Right kidney (tissue), 9 donors: ENCODE measurements at places on chromosomes 1 and 21.

DNA sequence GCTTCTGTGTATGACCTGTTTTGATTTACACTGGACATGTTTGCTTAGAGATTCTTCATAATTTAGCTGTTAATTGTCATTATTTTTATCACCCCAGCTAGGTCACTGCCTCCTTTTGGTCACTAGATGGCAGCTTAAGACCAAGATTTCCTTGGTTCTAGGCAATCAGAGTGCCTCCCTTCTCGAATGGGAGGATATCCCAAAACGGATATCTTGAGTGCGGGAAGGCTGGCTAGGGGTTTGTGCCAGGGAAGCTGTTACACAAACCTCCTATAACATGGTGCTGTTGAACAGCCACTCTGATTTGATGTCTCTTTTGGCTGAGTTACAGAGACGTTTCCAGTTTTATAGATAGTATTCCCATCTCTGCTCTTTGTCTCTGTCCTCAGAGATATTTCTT, 283.5 kb downstream of the S1PR1 start:
- DNase-seq, result peak; percentile 27

GRCh38 chr21:36705679-36706481, 7.0 kb downstream of the SIM2 start:
- peak; percentile 65 for DNase-seq

DNA sequence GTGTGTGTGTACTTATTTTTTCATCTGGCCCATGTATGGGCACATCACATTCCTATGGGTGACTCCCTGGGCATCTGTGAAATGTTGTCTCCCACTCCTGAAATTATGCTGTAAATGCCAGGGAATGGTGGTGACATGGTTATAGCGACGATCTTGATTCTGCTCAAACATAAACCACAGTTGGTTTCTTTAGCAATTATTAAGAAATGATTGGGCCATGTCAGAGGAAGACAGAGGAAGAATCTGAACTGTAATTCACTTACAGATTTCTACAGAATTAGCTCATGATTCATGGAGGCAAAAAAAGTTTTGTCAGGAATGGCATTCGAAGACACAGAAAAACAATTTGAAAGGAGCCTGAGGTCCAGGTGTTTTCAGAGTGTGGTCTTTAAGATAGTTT, 25.8 kb upstream of the KCNE1 start:
- DNase-seq, result no peak

GRCh38 chr1:192802406-192802805, 6.4 kb upstream of the RGS2 start:
- no peak for DNase-seq

- DNase-seq, result no peak
Observed at GRCh38 chr21:44574457-44575306, 1.2 kb downstream of the KRTAP10-4 start.

GRCh38 chr1:170776252-170776651, 112.3 kb downstream of the PRRX1 start:
- no peak for DNase-seq

DNA sequence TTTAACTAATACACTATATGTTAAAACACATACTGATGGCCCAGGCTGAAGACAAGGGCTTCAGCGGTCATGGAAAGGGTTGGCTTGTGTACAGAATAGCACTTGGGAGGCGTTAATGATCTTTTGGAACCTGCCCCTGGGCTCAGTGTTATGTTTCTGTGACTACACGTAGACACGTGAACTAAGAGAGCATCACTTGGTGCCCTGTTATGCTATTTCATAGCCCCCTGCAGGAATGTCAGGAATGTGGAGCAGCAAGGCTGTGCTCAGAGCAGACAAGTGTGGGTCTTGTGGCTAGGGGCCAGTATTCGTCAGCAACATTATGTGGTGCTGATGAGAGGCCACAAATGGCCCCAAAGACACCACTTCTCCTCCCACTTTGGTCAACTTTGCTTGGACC, 132.4 kb downstream of the MAP3K21 start:
- no peak for DNase-seq

- no peak for DNase-seq
Observed at GRCh38 chr1:50108497-50109059, at the start of gene ELAVL4. ELAVL4 (plus strand) TSS chr1:50108920; CDS start chr1:50109190, 270 bp downstream.

GRCh38 chr1:207958376-207959139, 47.6 kb upstream of the CD34 start:
- no peak for DNase-seq

GRCh38 chr1:53979712-53980450, 33.7 kb downstream of the LRRC42 start:
- peak; percentile 24 for DNase-seq

DNA sequence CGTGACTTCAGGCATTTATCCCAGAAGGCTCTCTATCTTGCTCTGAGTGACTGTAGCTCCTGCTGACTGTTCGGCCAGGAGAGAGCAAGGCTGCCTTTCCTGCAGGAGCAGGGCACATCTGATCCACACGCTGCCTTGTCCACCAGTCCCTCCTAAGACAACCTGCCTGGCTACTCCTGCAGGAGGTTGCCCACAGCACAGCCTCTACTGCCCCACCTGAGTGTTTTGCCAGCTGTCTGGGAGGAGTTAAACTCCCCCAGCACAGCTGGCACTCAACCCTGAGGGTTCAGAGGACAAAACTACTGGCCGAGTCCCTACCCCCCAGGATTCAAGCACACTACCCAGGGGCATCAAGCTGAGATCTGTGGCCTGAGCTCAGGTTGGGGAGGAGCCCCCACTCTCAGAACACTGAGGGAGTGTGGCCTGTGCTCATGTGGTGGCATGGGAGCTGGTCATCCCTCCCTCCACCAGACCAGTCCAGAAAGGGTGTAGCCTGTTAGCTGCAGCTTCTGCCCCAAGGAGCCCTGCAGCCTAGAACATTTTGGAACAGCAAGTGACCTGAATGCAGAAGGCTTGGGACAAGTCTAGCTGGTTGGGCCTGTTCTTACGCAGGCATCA, 237.3 kb downstream of the SLC44A5 start:
- DNase-seq, result no peak

DNA sequence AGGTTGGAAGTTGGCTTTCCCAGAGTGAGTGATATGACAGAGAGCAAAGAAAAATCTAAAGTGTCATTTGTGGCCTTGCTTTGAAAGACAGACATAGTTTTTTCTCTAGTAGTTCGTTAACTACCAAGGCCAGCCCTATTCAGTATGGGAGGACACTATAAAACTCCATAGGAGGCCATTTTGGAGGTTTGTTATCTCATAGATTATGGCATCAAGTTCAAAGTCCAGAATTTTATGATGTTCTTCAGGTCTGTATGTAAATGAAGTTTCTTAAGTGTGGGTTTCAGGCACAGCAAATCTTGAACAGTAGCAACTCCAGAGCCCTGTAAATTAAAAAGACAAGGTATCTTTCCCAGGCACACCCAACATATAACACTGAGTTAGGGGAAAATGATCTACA, 437.1 kb downstream of the PLPP3 start:
- no peak for DNase-seq

DNA sequence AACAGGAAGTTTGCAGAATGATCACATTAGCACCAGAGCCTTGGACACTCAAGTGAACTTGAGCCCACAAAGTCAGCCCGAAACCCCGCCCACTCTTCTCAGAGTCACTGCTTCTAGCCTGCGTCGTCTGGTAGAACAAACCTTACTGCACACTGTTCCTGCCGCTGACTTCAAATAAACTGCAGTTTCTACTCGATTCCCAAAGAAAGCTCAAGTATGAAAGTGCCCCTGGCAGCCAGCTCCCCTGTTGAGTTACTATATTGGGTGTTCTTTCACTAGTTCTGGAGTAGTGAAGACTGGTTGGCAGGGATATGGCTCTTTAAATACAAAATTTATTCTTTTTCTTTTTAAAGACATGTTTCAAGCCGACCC, 164.7 kb downstream of the GALNT2 start:
- DNase-seq, result no peak

DNA sequence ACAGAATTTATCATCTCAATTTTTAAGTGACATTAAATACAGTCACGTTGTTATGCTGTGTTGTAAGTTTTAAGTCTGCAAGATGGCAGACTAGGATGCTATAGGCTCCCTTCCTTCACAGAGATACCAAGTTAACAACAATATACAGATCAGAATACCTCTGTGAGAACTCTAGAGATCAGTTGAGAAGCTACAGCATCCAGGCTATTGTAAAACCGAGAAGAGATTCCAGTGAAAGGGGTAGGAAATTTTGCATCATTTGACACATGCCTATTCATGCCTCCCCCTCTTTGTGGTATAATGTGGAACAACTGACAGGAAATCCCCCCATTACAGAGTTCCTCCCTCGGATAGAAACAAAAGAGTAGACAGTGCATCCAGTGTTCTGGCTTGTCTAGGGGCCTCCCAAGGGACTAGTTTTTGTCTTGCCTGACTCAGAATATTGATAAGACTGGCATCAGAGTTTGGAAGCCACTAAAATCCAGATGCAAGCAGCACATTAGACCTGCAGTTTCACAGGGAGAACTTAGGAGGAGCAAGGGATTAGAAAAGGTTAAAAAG, 80.6 kb downstream of the LBR start:
- DNase-seq, result no peak

DNA sequence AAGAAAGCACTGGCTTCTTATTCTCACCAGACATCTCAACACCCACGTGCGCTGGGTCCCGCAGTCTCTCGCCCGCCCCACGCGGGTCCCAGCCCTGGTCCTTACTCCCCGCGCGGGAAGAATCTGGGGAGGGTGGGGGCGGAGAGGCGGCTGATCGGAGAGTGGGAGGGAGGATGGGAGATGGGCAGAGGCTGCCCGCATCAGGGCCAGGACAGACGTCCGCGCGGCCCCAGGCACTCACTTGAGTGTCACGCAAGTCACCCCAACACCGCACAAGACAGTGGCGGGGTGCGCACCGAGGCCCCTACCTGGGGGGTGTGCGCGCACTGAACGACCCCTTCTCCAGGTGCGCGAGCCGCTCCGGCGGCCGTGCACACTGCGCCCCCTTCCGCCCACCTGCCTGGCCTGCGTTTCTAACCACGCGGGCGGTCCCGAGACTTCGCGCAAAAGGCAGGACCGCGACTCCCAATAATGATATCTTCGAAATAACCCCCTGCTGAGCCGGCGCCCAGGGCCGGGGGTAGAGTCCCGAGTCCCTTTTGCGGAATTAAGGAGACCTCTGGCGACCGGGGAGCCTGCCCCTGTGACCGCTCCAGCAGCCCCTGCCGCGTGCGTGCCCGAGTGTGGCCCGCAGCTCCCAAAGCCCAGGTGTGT, 6.0 kb upstream of the SIM2 start:
- DNase-seq, result peak; percentile 89

- no peak for DNase-seq
Observed at GRCh38 chr1:173581383-173582079, 21.3 kb downstream of the SLC9C2 start.

- no peak for DNase-seq
Observed at GRCh38 chr21:44518686-44519085, 21.3 kb downstream of the KRTAP10-1 start.

- no peak for DNase-seq
Observed at GRCh38 chr1:40344597-40344996, 27.5 kb upstream of the COL9A2 start.

GRCh38 chr21:42845296-42845965, 33.9 kb downstream of the WDR4 start:
- DNase-seq, result no peak

GRCh38 chr1:206687915-206688442, 3.3 kb downstream of the MAPKAPK2 start:
- DNase-seq, result no peak

- no peak for DNase-seq
Observed at GRCh38 chr1:246843876-246844275, 87.9 kb downstream of the AHCTF1 start.
